Adrenal gland (tissue), 19 donors: ENCODE measurements at places on chromosomes 6 and 20.

GRCh38 chr6:94071835-94072234 lies 652.5 kb upstream of the EPHA7 start:
- no peak for DNase-seq

- no peak for DNase-seq
These were observed 86.4 kb upstream of the NOX3 start for GRCh38 chr6:155542036-155542435.

- no peak for DNase-seq
These were observed 124.6 kb upstream of the CDH4 start for GRCh38 chr20:61127311-61128039.

GRCh38 chr20:49614338-49615050 lies 46.6 kb upstream of the PTGIS start:
- DNase-seq, result peak; percentile 22

DNA sequence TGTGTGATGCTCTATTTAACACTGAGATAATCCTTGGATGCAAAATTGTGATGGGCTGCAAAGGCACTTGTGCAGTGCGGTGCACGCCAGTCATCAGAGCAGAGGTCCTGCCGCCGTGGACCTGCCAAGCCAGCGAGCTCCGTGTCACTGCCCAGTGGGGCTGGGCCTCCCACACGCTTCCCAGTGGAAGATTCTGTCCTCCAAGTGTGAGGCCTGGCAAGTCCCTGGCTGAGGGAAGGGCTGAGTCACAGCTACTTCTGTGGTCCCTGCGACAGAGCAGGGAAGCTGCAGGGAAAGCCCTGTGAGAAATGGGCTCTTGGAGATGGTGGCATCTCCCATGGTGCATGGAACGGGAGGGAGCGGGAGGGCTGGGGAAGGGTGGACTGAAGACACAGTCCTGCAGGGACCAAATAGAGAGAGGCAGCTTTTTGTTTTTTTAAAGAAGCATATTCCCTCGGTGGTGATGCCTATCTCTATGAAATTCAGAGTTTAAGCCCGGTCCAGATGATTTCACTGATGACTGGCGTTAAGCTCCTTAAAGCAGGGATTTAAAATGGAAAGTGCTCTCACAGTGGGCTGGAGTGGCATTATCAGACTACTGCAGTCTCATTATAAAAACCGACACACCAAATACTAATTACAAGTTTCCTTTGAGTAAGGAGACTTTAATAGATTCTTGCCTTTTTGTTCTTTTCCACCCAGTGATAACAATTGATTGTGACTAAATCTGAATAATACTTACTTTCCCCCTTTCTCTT lies 413.7 kb downstream of the QKI start:
- no peak for DNase-seq

- no peak for DNase-seq
These were observed 15.5 kb upstream of the SNRNP48 start for GRCh38 chr6:7574500-7574899.

- DNase-seq, result peak; percentile 41
These were observed 898 bp downstream of the XRN2 start for GRCh38 chr20:21303872-21304586.

DNA sequence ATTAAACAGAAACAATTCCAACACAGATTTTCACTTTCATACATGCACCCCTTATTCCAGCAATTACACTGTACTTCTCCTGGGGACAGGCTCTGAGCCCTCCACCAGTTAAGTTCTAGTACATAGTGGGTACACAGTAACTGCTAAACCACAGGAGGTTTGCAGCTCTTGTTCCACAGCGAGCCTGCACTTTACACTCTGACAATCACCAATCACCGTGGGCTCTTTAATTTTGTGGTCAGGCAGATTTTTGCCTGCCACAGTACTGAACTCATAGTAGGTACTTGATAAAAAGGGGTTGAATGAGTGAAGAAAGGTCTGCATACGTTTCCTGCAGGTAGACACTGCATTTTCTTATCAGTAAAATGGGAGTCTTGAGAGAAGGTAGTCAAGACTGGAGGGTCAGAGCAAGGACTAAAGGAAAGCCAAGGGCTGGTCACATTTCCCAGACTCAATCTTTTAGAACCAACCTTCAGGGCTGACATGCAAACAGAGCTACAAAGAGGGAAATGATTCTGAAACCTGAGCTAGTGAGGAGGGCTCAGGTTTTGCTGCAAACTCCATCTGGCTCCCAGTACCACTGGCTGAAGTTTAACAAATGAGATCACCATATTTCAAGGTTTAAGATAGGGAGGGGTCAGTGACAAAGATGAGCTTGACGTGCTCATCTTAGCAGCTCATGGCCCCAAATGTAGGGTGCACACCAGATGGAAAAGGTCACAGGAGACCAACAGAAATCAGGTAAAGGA lies 404.6 kb downstream of the BTBD9 start:
- DNase-seq, result no peak

GRCh38 chr6:13613029-13613594 lies 2.0 kb upstream of the NOL7 start:
- no peak for DNase-seq

DNA sequence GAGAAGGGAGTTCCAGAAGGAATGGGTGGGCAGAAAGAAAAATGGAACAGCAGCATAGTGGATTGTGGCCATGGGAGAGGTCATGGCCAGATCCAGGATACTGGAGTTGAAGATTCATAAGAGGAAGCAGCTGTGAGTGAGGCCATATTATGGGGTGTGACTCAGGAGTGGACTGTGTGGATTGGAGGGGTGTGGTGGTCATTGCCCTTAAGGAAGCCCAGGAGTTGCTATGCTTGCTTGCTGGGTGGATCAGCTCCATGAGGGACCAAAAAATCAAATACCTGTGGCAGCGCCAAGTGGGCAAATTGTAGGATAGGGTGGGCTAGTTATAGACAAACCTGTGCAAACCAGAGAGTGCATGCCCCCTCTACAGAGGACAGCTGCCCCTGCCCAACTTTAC lies 18.3 kb downstream of the LRRC1 start:
- no peak for DNase-seq

- no peak for DNase-seq
These were observed 74.4 kb downstream of the BCAS1 start for GRCh38 chr20:53995949-53996348.

DNA sequence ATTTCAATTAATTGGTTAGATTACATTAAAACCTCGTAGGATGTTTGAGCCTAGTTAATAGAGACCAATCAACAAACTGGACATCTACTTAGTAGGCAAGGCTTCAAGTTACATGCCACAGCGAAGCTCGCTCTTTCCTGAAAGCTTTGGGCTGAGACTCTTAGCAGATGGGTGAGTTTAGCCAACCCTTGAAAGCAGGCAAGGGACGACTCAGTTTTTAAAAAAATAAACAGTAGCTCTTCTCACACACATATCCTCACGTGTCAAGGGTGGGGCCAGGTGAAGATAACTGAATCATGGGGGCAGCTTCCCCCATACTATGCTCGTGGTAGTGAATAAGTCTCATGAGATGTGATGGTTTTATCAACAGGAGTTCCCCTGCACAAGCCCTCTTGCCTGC lies 775 bp downstream of the MTFR2 start:
- no peak for DNase-seq

DNA sequence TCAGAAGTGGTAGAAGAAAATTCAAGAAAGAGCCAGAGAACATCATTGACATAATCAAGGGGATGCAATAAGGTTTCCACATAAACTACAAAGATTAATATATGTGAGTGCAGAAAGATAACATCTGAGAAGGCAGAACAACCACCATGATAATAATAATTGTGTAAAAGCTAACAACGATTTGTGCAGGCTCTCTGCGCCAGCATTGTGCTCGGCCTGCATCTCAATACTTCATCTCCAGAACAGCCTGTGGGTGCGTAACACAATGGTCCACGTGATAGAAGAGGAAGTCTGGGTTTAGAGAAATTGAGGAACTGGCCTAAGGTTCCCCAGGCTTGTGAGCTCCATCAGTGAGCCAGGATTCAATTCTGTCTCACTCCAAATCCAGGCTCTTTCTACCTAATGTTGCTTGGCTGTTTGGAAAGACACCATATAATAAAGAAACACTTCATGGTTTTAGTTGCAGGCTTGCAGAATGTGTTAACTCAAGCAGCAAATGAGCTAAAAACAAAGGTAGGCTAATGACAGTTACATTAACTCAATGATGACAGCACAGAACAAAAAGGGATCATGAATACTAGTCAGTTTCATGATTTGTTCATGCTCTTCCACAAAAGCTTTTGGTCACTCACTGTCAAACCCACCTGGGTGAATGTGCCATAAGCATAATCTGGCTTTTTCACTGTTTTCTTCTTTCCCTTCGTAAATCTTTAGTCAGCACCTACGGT lies 71.2 kb downstream of the LY86 start:
- no peak for DNase-seq

DNA sequence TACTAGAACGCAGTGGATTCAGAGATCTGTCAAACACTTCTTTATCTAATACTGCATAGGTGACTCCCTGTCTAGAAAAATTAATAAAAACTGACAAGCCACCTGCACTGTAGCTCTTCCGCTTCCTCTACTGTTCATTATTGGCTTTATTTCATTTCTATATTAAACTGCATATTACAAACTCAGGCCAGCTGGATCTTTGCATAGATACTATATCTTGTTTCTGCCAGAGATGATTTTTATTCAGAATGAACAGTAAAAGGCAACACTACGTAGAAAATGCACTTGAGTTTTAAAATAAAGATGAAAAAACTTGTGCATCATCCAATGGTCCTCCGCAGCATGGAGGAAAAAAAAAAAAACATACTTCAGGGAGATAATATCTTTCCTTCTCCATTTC lies 508.3 kb downstream of the PRKN start:
- no peak for DNase-seq

DNA sequence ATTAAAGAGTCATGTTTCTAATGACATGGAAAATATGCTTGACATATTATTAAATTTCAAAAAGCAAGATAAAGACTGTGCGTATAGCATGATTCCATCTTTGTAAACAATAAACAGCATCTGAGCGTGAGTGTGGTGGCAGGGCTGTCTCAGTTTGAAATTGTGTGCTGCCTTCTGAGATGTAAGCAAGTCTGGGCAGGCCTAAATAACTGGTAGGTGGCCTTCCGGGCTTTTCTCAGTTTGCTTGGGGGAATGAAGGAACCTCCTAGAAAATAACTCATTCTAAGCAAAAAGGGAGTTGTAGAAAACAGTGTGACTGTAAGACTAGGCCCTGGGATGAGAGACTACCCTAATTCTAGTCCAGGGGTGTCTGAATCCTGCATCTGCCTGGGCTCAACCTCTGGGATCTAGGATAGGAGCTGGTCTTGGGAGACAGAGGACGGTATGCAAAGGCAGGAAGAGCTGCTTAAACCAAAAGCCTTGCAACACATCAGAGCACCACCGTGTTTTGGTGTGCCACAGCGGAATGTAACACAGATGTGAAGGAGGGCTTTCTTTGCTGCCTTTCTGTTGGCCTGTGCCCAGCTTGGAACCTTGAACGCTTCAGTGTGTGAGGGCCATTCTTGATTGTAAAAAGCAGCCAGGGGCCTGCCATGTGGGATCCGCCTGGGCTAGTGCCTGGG lies 63.5 kb upstream of the L3MBTL3 start:
- no peak for DNase-seq

GRCh38 chr6:168194732-168195567 lies 115.9 kb upstream of the FRMD1 start:
- DNase-seq, result peak; percentile 4

- DNase-seq, result no peak
These were observed 8.6 kb upstream of the SLC32A1 start for GRCh38 chr20:38715646-38716045.

- DNase-seq, result no peak
These were observed 18.7 kb upstream of the HECA start for GRCh38 chr6:139115989-139116758.

- no peak for DNase-seq
These were observed 159.2 kb downstream of the ATXN1 start for GRCh38 chr6:16602035-16602434.

DNA sequence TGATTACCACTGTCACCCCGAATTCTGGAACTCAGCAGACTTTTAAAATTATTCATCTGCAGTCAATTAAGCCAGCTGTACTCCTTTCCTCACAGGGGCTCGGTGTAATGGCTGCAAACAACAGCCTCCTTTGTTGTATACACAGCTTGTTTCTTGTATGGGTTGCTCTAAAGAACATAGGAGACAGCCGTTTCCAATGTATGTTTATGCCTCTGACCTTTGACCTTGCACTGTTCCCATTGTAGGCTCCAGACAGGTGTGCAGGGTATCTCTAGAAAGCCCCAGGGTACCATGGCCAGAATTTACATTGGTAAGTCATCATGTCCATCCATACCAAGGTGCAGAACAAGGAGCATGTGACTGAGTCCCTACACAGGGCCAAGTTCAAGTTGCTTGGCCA lies 11.5 kb upstream of the TENT5A start:
- DNase-seq, result no peak

DNA sequence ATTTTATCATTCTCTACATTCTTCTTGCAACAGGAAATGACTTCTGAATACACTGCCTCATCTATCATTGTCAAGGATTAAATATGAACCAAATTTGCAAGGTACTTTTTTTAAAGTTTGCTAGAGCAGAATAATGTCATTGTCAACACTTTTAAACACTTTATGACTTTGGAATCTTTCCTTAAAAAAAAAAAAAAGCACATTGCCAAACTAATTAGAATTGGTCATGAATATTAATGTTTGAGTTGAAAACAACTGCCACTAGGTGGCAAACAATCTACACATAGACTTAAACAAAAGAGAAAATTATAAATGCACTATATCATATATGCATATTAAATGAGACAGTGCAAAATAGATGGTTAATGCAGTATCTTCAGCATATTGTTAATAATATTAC lies 32.5 kb upstream of the TMEM244 start:
- no peak for DNase-seq

- DNase-seq, result no peak
These were observed 1.4 kb downstream of the TOP1 start for GRCh38 chr20:41030061-41030460.

DNA sequence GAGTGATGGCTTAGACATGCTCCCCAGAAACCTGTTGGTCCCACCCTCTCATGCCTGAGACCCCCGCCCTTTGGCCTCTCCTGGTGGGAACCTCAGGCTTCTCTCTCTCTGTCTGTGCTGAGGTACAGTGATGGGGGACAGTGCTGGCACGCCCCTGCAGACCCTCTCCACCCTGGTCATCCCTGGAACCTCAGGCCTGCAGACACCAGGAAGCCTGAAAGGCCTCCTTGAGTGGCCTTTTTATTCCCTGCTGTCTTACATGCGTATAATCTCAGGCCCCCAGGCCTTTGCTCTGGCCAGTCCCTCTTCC lies 78.5 kb upstream of the MAFB start:
- no peak for DNase-seq

GRCh38 chr20:48738399-48739304 lies 89.1 kb downstream of the PREX1 start:
- DNase-seq, result no peak

GRCh38 chr6:137175157-137175867 lies 1.9 kb upstream of the IL22RA2 start:
- no peak for DNase-seq

- no peak for DNase-seq
These were observed 9.9 kb downstream of the GSTA4 start for GRCh38 chr6:52985228-52985627.

DNA sequence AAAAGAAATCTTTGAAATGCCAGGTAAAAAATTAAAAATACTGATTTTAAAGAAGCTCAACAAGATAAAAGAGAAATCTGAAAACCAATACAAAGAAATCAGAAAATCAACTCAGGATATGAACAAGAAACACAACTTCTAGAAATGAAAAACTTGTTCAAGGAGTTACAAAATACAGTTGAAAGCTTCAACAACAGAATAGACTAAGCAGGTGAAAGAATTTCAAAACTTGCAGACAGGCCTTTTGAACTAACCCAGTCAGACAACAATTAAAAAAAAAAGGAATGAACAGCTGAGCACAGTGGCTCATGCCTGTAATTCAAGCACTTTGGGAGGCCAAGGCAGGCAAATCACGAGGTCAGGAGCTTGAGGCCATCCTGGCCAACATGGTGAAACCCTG lies 57.8 kb downstream of the PDSS2 start:
- DNase-seq, result no peak
